HCT116 (cell line): ENCODE measurements at places on chromosomes 1 and 21. TPM values are rescaled to one million over a fixed set of nuclear protein-coding genes. Genes with fewer than 3 reads are reported as not detected.
A peak's percentile ranks its signal among the peaks of the same experiment; 100 is the strongest.

The PRKCZ gene
- 46.8 TPM for total RNA-seq

DNA sequence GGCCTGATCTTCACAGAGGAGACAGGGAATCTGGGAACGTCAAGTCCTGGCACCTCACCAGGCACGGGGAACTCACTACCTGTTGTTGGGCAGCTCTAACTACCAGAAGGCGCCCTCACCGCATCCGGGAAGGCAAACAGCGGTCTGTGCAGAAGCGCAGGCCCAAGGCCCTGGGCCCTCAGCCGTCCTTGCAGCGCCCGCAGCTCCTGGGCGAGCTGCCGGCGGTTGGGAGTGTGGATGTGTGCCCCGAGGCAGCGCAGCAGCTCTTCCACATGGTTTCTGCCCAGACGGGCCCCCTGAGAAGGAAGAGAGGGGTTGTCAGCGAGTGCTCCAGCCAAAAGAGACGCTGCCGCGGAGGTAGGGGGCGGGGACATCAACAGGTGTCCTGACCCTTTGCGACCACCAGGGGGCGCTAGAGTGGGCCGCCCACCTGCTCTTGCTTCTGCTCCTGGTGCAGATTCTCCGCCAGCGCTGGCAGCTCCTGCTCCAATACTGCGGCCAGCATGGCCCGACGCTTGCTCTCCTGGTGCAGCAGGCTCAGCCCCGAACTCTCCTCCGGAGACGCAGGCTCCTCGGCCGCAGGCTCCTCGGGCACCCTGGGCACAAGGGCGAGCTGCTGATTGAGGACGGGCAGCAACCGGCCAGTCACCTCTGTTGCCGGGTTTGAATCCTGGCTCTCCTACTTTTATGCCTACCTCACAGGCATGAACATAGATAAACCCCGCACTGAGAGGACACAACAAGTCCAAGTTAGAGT, 9.3 kb downstream of the MAP3K6 start:
- H3K27me3 ChIP-seq: no peaks in the 10 kb centered on the region
- H3K27ac ChIP-seq: peak overlapping the region; percentile 39; the same call in 1 of the 2 replicates
- no peaks in the 10 kb centered on the region for H3K36me3 ChIP-seq
- H3K4me3 ChIP-seq: no peak overlapping the region
- no peak for DNase-seq

The FMO4 gene
- 1.4 TPM for total RNA-seq

DNA sequence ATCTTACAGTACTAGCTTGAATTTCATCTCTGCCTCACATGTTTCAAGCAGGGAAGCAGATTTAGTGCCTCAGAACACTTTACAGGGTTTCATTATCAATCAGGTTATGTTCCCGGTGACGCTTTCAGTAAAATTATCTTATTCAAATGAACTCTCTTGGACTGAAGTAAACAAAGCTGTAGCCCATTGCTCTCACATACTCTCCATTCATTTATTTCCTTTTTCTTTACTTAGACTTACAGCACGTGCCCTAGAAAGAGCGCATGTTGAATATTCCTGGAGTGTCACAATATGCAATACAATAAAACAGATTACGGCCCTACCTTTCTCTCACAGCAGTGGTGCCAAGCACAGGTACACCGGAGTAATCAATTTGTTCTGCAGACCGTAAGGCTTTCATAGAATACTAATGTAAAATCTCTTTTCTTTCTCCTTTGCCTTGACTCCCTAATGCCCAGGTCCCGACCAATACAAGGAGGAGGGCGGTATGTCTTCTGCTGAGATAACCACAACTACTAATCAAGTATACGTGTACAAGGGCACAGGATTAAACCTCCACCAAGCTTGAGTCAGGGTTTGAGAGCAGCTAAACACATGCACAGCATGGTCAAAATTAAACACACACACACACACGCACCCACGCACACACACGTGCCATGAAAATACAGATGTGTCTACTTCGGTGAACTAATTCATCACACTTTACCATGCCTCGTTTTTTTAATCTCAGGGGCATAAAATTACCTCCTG, 62.8 kb downstream of the NRIP1 start:
- H3K27ac ChIP-seq: no peak overlapping the region
- H3K36me3 ChIP-seq: no peaks in the 10 kb centered on the region
- no peaks in the 10 kb centered on the region for H3K27me3 ChIP-seq
- DNase-seq: no peak
- no peaks in the 10 kb centered on the region for H3K4me1 ChIP-seq

DNA sequence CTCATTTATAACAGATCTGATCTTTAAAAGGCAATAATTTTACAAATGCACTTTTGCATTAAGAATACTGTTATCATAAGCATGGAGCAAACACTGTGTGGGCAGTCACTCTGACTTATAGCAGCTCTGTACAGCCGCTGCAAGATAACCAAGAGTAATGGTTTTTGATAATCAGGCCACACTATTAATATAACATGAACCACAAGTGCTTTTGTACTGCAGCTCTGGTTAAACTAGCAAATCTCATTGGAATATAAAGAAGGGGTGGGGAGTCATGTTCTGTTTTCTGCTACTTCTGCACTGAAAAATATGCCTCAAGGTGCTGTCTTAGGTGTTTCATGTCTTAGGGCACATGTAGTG, 357.4 kb downstream of the LMO4 start:
- no peak for DNase-seq
- H3K4me1 ChIP-seq: no peaks in the 10 kb centered on the region
- no peak overlapping the region for H3K4me3 ChIP-seq

DNA sequence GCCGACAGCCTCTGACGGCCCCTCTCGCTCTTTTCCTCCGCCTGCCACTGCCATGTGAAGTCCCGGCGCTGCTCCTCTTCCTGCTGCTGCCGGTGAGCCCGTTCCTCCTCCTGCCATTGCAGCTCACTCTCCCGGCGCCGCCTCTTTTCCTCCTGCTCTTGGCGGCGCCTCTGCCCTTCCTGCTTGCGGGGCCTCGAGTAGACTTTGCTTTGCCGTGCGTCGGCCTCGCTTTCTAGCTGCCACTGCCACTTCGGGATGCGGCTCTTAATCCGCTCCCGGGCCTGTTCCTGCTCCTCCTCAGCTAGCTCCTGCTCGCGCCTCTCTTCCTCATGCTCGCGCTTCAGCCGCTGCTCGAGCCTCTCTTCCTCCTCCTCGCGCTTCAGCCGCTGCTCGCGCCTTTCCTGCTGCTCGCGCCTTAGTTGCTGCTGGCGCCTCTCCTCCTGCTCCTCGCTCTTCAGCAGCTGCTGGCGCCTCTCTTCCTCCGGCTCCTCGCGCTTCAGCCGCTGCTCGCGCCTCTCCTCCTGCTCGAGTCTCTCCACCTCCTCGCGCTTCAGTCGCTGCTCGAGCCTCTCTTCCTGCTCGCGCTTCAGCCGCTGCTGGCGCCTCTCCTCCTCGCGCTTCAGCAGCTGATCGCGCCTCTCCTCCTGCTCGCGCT, 4.3 kb downstream of the TCHH start:
- peaks cover 20% of the 10 kb centered on the region for H3K4me1 ChIP-seq
- H3K4me3 ChIP-seq: peak overlapping the region; percentile 58
- no peak overlapping the region for H3K27ac ChIP-seq
- peaks cover 85% of the 10 kb centered on the region for H3K27me3 ChIP-seq
- no peak for DNase-seq
- H3K36me3 ChIP-seq: no peaks in the 10 kb centered on the region

GRCh38 chr1:162361349-162361748, 15.3 kb downstream of the SPATA46 start:
- no peak overlapping the region for H3K4me3 ChIP-seq
- no peak overlapping the region for H3K27ac ChIP-seq
- no peaks in the 10 kb centered on the region for H3K27me3 ChIP-seq
- no peaks in the 10 kb centered on the region for H3K4me1 ChIP-seq
- DNase-seq: no peak

GRCh38 chr1:184629266-184629665, 125.4 kb downstream of the EDEM3 start:
- no peak overlapping the region for H3K4me3 ChIP-seq
- H3K36me3 ChIP-seq: no peaks in the 10 kb centered on the region
- no peak for DNase-seq
- no peak overlapping the region for H3K27ac ChIP-seq

DNA sequence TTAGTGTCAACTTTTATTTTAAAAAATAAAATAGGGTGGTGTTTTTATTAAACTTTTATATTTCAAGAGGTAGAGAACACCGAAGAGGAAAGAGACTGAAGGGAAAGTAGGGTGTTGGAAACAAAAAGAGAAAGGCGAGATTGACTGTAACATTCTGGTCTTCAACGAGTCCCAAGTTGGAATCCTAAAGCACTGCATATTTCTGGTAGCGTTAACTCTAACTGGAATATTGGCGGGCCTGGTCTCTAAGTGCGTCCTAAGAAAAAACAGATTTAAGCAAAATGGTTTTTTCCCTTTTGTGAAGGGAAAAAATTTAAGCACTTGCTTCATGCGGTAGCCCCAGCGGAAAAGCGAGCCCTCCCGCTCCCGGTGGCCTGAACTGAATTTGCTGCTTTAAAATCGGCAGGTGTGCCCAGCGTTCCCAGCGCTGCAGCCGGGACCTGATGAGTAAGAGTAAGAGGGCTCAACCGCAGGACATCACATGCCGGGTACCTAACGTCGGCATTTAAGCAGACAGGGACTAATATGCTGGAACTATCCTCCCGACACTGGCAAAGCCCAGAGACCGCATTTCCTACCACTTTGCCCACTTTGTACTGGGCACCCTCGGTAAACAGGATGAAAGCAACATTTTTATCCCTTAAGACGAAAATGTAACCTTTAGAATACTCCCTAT, 30.5 kb upstream of the NFIA start:
- H3K4me1 ChIP-seq: no peaks in the 10 kb centered on the region
- H3K27ac ChIP-seq: no peak overlapping the region
- no peak overlapping the region for H3K4me3 ChIP-seq
- H3K36me3 ChIP-seq: no peaks in the 10 kb centered on the region
- H3K27me3 ChIP-seq: no peaks in the 10 kb centered on the region

GRCh38 chr1:223837206-223837605, 8.5 kb downstream of the TP53BP2 start:
- no peak overlapping the region for H3K27ac ChIP-seq
- no peak for DNase-seq
- H3K36me3 ChIP-seq: no peaks in the 10 kb centered on the region
- H3K4me3 ChIP-seq: no peak overlapping the region

The VASH2 gene
- total RNA-seq: 5.7 TPM

DNA sequence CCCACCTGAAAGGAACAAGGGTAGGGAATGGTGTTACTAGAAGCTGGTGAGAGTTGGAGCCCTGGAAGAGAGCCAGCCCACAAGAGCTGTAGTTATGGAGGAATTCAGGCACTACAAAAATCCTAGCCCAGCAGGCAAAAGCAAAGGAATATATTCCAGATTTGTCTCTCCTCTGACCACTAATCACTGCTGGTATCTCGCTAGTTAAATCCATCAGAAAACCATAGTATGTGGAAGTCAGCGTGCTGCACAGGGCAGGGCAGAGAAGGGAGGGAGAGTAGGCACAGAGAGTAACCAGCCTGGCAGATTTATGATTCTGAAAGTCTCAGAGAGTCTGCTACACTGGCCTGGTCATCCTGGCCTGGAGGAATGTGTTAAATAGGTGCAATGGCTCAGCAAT, 88.6 kb downstream of the SELENOF start:
- no peaks in the 10 kb centered on the region for H3K27me3 ChIP-seq
- H3K4me1 ChIP-seq: no peaks in the 10 kb centered on the region
- H3K4me3 ChIP-seq: no peak overlapping the region
- H3K36me3 ChIP-seq: no peaks in the 10 kb centered on the region
- DNase-seq: no peak

- DNase-seq: no peak
- H3K4me1 ChIP-seq: peaks cover 32% of the 10 kb centered on the region
- peak overlapping the region; percentile 99 for H3K4me3 ChIP-seq
- H3K27ac ChIP-seq: peak overlapping the region; percentile 72; the same call in 1 of the 2 replicates
Observed at GRCh38 chr21:43720539-43721166, 1.7 kb downstream of the PDXK start.

DNA sequence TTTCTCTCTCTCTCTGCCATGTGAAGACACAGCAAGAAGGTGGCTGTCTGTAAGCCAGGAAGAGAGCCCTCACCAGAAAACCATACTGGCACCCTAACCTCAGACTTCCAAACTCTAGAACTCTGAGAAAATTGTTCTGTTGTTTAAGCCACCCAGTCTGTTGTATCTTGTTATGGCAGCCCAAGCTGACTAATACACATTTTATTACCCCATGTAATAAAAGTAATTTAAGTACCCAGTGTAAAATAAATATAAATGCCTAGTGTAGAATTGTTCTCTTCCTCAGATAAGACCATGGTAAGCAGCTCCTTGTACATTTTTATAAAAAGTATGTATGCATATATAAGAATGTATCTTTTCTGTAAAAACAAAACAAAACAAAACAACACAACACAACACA, 119.7 kb downstream of the DTL start:
- DNase-seq: no peak
- H3K4me1 ChIP-seq: no peaks in the 10 kb centered on the region

The KRTAP10-6 gene
- not detected for total RNA-seq

GRCh38 chr1:228786361-228787129, 51.3 kb downstream of the RHOU start:
- H3K27me3 ChIP-seq: no peaks in the 10 kb centered on the region
- H3K36me3 ChIP-seq: no peaks in the 10 kb centered on the region
- H3K4me1 ChIP-seq: peaks cover 6% of the 10 kb centered on the region; the same call in 1 of the 2 replicates
- H3K4me3 ChIP-seq: no peak overlapping the region
- DNase-seq: no peak

The AGMAT gene
- not detected for total RNA-seq
